Activated CD4-positive, alpha-beta T cell treated with anti-CD3 and anti-CD28 coated beads for 36 hours (primary cell): ENCODE measurements at places on chromosomes 11 and 22.

- no peak for DNase-seq
These were observed 208.5 kb upstream of the MTMR2 start for GRCh38 chr11:96132437-96132836.

DNA sequence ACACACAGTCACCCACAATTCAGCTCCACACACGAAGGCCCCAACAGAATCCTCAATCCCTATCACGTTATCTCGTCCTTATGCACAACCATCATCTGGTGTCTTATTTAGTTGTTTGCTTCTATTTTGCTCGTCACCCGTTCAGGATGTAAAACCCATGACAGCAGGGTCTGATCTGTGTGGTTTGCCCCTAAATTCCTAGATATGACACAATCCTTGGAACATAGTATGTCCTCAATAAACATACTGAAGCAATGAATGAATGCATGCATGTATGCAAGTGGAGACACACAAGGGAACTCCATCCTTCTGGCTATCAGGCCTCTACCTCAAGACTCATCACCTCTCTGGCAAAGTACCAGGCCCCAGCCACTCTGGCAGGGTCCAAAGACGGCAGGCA is 20.2 kb downstream of the STARD10 start:
- DNase-seq: no peak

DNA sequence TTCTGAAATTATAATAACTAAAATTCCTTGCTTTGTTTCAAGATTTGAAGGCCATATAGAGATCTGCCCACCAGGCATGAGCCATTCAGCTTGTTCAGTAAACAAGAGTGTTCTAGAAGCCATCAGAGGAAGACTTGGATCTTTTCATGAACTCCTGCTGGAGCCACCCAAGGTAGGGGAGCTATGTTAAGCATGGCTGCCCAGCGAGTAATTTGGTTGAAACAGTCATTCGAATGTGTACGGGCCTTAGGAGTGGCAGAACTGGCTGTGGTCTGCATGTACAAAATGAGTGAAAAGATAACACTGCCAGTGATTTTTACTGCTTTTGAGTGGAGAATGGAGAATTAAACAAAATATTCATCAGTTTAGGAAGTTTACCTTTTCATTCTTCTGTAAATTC is 103.7 kb downstream of the PPP6R3 start:
- DNase-seq: no peak

DNA sequence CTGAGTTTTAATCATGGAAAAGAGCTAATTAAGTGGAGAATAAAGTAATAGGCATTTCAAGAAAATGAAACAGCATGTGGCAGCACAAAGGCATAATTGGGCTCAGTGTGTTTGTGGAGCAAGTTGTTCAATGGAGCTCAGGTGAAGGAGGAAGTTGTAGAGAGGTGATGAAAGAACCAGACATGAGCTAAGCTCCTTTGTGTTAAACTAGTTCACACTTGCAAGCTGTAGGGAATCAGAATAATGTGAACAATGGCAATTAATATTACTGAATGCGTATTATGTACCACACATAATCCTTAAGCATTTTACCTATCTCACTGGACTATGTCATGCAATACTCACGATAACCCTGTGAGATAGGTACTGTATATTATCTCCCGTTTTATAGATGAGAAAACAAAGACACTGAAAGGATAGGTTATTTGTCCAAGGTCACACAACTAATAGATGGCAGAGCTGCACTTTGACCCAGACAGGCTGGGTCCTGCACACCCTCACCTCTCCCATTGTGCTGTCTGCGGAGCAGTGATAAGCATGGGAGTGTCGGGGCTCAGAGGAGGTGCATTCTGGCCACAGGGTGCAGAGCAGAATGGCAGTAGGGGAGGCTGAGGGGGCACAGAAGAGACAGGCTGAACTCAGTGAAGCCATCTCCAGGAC is 8.9 kb downstream of the OLFML1 start:
- no peak for DNase-seq
